ENCODE measurements at places on chromosomes 3 and 15.

DNA sequence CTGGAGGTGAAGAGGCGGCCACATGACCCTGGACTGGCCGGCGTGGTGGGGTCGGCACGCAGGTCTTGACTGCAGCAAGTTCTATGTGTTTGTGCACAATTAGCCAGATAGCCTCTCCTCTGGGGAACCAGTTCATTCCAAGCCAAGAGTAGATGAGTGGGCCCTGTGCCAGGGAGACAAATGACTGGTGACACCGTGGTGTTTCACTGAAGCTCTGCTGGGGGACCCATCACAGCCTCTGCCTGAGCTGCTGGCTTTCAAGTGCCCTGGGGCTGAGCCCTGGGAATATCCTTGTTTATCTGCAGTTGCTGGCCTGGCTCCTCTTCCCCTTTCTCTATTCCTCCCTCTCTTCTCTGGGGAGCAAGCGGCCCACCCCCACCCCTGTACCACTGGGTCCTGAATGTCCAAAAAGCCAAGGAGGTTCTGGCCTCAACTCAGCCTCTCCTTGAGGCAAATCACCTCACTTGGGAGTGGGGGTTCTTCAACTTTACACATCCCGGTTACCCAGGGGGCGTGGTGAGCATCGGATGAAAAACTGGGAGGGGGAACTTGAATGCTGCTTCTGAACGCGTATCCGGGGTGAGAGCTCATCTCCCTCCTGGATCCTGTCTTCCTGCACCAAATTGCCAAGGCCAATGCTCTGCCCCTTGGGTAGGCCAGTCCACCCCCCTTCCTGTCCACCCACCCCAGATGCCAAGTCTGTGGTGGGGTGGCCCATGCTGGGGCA, 199.6 kb upstream of the LYSMD4 start:
- no peak for DNase-seq

- no peak for DNase-seq
Observed at GRCh38 chr3:356952-357351, 160.4 kb downstream of the CHL1 start.

- no peak for DNase-seq
Observed at GRCh38 chr15:72180761-72181324, 16.7 kb downstream of the GRAMD2A start.

DNA sequence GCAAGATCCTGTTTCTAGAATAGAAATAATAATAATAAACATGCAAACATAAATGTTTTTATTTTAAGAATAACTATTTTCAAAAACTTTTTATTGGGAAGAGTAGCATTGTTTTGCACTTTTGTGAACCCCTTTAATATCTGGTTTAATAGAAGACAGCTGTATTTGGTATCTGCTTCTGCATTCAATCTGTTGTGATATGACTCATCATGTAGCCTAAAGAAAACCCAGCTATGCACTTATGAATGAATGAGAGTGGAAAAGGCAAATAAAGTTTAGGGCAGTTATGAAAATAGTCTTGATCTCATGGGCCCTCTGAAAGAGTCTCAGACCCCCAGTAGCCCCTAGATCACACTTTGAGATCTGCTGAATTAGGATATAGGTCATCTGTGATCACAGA, 100.4 kb upstream of the PPP2R3A start:
- no peak for DNase-seq

DNA sequence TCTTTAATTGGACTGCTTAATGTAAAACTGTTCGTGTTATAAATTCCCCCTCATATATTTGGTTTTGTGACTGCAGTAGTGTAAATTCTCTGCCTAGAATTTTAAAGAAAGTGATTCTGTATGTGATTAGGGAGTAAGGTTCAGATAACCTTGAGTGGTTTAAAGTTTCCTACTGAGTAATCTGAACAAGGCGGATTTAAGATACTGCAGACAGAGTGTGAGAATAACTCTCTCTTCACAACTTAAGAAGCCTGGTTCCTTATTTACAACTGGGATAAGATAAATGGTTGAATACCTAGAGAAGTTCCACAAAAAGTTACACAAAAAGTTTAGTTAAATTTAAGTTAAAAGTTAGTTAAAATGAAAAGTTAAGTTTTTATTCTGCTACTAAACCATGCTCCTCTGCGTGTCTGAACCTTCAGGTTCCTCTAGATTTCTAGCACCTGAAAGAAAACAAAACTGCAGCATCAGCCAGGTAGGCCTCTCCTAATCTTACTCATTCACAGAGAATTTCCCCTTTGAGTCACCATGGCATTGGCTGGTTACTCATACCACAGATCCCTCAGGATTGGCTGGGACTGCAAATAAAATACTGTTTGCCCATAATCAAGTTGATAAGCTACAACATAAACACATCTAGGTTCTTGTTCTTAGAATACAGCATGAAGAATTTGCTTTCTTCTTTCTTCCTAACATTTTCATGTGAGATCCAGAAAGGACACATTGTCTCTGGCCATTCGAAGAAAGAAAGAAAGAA, at the start of gene ARL14:
Gene ARL14 (plus strand): TSS at position 614 of the 757 bp plus-strand sequence. CDS start 187 bp downstream, outside the sequence.
- no peak for DNase-seq

- no peak for DNase-seq
Observed at GRCh38 chr15:58611731-58612676, 137.5 kb downstream of the ADAM10 start.
